ENCODE measurements at places on chromosomes 2 and 18. TPM values are rescaled to one million over a fixed set of nuclear protein-coding genes. Genes with fewer than 3 reads are reported as not detected.

The CNGA3 gene
- 1.0 TPM for total RNA-seq

- no peak for DNase-seq
Measured at GRCh38 chr2:199685669-199686068, 165.3 kb downstream of the FTCDNL1 start.

- DNase-seq = no peak
Measured at GRCh38 chr2:146602383-146602782, 1242.4 kb upstream of the ACVR2A start.

The POTEC gene
- total RNA-seq = not detected

The SERPINB11 gene
- not detected for total RNA-seq

The ARHGAP25 gene
- total RNA-seq = 7.3 TPM

DNA sequence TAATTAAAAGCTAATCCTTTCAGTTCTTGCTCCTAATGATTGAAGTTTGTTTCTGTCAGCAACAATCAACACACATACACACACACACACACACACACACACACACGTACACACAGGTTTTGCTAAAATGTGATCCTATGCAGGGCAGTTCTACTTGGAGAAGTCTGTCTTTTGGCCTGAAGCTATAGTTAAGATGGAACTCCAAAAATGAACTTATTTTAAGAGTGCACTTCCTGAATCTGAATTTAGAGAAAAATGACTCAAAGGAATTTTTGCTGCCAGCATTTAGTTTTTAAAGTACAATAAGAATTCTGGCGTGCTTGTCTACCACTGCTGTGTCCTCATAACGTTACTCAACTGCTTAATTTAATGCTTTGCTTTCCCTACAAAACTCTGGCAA is 6.6 kb downstream of the GALNT5 start:
- no peak for DNase-seq

- no peak for DNase-seq
Measured at GRCh38 chr18:76188097-76188496, 306.9 kb downstream of the ZNF516 start.

DNA sequence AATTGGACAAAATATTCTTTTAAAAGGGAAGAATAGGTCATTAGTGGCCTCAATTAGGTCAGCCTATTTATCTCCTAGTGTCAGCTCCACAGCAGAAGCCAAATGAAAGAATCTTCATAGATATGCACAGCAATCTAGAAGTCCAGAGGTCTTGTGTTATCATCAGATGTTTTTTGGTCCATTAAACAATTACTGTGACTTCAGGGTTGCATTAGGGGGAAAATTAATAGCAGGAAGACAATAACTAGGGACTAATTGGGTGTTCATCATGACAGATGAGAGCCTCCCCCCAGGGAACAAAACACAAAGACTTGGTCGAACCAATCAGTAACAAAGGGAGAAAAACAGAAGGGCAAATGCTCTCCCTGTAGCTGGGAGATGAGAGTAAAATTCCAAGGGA is 264.7 kb downstream of the PTH2R start:
- no peak for DNase-seq

GRCh38 chr2:95346231-95346737 is 49.1 kb downstream of the KCNIP3 start:
- DNase-seq = no peak

- DNase-seq = no peak
Measured at GRCh38 chr18:27803957-27804356, 373.0 kb downstream of the CDH2 start.

GRCh38 chr2:26537826-26538475 is 60.0 kb upstream of the OTOF start:
- DNase-seq = peak; percentile 25

The GFPT1 gene
- total RNA-seq = 34.5 TPM

DNA sequence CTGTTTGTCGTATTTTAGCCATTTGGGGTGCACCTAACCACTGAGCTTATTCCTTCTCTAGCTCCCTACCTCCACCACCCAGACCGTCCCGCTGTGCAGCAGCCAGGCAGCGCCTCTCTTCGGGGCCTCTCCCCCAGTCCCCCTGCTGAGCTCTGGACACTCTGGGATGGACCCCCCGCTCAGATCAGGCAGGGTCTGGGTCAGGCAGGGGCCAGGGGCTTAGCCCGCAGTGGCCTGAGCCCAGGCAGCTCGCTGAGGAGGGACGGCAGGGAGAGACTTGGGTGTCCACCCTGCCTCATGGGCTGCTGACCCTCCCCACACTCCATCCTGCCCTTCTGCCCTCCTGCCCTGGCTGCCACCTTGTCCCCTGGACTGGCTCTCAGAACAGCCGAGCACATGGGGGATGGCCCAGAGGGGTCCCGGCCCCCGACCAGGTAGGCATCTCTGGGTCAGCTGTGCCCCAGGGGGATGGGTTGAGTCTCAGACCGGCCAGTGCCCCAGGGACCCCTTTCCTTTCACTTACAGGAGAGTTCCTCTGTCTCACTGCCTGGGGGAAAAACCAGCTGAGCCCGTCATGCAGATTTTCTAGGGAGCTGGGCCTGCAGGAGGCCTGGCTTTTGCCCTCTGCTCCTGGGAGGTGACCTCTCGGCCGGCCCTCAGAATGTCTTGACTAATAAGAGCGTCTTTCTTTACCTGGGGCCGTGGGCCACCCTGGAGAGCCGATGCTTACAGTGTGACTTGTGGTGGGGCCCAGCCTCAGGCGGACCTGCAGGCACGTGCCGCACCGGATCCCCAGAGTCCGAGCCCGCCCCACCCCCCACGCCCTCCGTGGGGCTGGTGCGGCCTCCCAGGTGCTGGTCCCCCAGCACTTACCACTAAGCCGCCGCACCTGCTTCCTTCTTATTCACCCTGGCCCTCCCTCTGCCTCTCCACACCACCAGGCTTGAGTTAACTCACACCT is 22.8 kb upstream of the PXDN start:
- DNase-seq = no peak

GRCh38 chr2:205139822-205140463 is 542.4 kb upstream of the NRP2 start:
- no peak for DNase-seq

DNA sequence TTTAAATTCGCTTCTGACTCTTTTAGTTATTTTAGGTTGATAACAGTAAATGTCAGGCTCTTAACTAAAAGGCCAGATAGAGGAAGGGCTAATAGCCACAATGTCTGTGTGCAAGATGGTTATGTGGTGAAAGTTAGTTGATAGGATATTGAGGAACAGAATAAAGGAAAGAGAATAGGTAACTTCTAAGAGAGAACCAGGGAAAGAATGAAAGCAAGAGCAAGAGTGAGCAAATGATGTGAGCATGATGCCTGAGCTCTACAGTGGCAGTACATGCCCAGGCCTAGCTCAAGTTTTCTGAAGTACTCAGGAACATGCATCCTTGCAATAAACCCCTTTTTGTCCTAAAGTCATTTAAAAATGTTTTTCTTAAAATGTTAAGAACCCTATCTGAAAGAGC is 12.5 kb upstream of the TFPI start:
- no peak for DNase-seq

DNA sequence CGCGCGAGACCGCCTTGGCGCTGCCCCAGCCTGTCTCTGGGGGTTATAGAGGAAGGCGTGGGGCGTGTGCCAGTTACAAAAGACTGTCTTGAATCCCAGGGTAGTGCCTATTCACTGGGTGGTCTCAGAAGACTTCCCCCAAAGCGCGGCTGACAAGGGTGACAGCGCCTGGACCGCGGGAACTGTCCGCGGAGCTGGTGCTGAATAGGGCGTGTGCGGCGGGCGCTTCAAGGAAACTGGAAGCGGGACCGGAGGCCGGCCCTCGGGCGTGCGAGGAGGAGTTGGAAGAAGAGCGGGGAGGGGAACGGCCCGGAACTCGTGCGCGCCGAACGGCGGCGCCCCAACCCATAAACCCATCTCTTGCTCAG is 2.3 kb downstream of the EGR4 start:
- DNase-seq = no peak

DNA sequence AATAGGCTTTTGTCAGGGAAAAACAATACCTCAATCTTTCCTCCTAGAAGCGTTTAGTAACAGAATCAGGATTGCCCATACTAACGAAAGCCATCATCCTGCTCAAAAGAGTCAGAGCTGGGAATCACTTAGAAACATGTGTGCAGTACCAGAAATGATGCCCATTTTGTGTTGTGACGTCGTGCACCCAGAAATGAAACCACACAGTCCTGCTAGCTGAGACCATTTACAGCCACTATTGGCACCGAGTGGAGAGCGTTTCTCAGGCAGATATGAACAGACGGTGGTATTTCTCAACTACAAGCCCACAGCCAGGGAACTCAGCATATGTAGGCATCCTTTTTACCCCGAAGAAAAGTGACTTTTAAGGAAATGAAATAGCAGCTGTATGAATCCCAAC is 284.3 kb upstream of the LRATD1 start:
- DNase-seq = peak; percentile 48

- DNase-seq = no peak
Measured at GRCh38 chr18:32343634-32344033, 127.0 kb downstream of the GAREM1 start.

GRCh38 chr18:35407871-35408481 is 30.8 kb upstream of the ZNF396 start:
- DNase-seq = no peak

- DNase-seq = no peak
Measured at GRCh38 chr2:167069855-167070254, 181.6 kb downstream of the XIRP2 start.
